Natural killer cell treated with Interleukin-12 subunit alpha and Interleukin-12 subunit beta and Interleukin-15 and Interleukin-18, amount 100 ng/mL, for 72 hours (primary cell): ENCODE measurements at places on chromosomes 16 and 17.

DNA sequence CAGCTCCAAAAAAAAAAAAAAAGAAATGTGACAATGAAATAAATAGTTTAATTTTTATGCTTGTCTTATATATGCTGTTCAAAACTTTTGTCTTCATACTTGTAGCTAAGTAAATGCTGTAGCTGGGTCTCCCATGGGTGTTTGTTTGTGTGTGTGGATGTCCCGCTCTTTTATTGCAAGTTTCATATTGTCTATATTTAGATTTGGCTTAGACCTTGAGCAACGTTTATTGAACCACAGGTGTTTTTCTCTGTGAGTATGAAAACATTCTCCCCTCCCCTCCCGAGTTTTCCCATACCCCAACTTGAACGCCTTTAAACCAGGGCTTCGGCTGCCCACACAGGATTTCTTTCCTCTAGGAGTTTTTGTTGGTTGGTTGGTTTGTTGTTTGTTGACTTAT is 45.2 kb downstream of the MFSD11 start:
- no peak for DNase-seq

DNA sequence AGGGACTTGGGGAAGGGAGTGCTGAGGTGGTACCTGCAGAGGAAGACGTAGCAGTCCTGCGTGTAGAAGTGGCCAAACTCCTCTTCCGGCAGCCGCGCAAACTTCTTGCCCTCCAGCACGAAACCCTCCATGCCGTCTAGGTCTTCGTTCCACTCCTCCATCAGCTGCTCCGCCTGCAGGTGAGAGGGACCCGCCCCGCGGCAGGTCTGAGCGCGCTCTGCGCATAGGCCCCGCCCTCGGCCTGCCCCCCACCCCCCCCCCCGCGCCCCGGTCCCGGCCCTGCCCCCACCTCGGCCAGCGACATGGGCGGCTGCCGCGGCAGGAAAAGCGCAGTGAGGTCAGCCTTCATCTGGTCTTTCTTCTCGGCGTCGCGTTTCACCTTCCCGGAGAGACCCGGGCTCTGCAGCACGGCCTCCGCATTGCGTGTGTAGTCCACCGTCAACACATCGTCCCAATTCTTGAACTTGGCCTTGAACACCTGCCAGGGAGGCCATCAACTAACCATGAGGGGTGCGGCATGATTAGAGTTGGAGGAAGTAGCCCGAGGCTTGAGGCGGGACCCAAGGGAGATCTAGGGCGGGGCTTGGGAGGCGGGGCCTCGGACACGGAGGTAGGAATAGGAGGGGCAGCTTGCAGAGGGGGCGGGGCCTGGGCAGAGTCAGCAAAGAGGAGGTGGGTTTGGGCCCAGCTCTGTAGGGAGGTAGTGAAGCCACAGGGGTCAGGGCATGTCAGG is 11.5 kb downstream of the FLII start:
- no peak for DNase-seq

DNA sequence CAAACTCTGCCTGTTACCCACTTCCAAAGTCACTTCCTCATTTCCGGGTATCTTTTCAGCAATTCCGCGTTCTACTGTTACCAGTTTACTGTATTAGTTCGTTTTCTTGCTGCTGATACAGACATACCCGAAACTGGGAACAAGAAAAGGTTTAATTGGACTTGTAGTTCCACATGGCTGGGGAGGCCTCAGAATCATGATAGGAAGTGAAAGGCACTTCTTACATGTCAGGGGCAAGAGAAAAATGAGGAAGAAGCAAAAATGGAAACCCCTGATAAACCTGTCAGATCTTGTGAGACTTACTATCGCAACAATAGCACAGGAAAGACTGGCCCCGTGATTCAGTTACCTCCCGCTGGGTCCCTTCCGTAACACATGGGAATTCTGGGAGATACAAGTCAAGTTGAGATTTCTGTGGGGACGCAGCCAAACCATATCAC is 30.9 kb downstream of the PAFAH1B1 start:
- DNase-seq: no peak

DNA sequence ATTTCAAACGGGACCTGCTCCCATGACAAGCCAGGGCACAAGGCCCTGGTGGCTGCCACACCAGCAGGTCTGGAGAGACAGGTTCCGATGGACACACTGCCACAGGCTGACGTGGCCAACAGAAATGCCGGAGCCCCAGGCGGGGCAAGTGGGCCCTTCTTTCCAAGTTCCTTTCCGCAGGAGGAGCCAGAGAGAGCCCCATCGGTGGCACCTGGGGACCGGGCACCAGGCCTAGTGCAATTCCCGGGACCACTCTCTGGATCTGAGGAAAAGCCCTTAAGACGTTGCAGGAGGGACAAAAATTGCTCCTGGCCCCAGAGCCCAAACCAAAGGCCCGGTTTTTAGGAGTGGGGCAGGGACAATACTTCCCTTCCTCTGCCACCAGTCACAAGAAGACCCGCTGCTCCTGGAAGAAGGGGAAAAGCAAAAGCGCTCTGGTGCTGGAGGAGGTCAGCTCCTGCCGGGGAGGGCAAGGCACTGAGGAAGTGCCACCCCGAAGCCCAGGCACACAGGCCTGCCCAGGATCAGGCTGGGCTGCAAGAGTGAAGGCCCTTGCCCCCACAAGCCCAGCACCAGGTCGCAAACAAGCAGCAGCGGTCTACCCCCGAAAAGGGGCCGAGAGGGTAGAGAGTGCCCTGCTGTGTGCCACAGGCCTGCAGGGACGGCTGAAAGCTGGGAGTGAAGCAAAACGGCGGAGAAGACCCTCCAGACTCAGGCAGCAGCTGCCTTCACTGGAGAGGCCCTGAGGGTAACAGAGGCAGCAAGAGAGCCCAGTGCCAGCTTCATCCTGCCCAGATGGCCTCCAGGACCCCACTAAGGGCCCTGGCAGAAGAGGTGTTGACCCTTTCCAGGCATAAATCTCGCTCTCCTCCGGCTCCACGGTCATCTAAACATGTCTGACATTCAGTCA is 29.1 kb downstream of the MAP1LC3B start:
- DNase-seq: no peak

- no peak for DNase-seq
Observed at GRCh38 chr17:50165466-50165865, 339 bp upstream of the SGCA start.

DNA sequence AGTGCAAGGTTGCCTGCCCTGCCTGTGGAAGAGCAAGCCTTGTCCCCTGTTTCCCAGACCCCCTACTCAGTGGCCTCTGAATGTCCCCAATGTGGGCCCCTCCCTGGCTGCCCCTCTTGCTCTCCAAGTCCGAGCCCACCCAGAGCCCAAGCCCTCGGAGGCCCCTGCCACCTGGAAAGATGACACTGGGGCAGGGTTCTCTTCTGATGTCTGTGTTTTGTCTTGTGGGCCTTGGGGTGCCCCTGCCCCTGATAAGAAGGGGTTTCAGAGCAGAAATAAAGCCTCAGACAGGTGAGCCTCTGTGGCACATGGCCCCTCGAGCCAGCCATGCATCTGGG is 85.4 kb upstream of the CBX4 start:
- DNase-seq: no peak

DNA sequence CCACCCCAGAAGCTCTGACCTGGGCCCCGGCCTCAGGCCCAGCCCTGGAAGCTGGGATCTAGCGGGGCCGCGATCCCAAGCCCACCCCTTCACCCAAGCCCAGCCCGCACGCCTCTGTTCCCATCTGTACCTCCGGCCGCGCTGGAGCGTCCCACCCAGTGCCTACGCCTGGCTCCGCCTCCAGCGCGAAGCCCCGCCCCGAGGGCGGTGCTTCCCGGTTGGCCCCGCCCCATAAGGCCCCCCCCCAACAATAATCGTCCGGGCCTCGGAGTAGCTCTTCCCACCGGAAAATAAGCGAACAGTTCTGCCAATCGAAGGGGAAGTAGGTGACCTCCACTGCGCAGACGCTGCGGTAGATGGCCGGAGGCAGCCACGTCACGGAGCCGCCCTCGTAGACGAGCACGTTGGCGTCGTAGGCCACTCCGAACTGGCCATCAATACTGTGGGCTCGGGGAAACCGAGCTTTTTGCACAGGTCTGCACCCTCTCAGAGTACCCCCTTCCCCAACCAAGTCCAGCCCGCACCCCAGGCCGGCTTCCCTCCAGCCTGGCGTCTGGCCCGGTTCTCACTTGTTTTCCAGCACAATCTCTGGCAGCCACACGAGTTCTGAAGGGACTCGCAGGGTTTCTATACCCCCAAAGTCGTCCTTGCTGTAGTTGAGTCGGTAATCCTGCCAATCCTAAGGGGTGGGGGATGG is 1.1 kb downstream of the CHRNE start:
- DNase-seq: no peak

GRCh38 chr16:29146266-29146665 is 161.4 kb downstream of the LAT start:
- no peak for DNase-seq

DNA sequence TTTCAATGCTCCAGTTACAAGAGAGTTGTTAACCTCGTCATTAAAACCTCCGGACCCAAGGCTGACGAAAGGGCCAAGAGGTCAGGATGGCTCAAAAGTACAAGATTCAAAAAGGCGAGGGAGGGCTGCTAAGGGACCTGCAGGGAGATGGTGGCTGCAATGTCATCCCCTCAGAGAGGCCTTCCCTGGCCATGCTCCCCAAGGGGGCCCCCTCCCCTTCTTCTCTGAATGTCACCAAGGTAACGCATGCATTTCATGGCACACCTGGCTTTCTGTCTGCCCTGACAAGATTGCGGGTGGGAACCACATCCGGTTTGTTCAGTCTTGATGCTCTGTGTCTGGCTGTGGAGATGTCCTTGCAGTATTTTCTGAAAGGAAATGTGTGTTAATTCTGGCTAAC is 89.9 kb downstream of the C16orf78 start:
- DNase-seq: no peak

DNA sequence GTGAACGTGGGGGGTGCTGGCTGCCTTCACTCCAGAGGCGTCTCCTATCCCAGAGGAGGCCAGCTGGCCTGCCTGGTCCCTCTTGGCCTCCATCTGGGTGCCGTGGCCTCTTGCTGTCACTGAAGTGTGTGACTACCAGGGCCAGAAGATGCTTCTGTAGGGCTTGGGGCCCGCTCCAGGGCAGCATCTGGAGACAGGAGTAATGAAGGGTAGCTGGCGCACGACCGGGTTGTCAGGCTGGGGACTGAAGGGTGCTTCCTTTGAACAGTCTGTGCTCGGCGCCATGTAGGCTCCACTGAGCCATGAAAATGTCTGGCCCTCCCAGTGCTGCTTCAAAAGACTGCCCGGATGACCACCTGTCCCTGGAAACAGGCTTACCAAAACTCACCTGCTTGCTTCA is 31.3 kb downstream of the ASIC2 start:
- no peak for DNase-seq

GRCh38 chr17:82845163-82845807 is 5.5 kb upstream of the ZNF750 start:
- DNase-seq: no peak

DNA sequence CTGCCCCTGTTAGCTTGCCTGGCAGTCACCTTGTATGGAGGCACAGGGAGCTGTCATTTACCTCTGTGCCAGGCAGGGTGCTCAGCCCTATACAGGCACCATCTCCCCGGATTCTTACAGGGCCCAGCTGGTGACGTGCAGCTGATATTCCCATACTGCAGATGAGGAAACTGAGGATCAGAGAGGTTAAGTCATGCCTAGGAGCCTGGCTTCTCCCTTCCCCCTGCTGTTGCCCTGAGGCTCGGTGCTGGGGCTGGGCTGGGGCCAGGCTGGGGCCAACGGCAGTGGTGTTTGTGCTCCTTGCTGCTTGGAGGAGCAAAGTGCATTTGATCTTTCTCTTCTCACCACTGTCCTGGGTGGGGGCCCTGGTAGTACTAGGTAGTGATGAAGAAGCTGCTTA is 54.7 kb upstream of the IL34 start:
- no peak for DNase-seq

- peak; percentile 54 for DNase-seq
Observed at GRCh38 chr17:76709077-76709950, 1.5 kb downstream of the MXRA7 start.

DNA sequence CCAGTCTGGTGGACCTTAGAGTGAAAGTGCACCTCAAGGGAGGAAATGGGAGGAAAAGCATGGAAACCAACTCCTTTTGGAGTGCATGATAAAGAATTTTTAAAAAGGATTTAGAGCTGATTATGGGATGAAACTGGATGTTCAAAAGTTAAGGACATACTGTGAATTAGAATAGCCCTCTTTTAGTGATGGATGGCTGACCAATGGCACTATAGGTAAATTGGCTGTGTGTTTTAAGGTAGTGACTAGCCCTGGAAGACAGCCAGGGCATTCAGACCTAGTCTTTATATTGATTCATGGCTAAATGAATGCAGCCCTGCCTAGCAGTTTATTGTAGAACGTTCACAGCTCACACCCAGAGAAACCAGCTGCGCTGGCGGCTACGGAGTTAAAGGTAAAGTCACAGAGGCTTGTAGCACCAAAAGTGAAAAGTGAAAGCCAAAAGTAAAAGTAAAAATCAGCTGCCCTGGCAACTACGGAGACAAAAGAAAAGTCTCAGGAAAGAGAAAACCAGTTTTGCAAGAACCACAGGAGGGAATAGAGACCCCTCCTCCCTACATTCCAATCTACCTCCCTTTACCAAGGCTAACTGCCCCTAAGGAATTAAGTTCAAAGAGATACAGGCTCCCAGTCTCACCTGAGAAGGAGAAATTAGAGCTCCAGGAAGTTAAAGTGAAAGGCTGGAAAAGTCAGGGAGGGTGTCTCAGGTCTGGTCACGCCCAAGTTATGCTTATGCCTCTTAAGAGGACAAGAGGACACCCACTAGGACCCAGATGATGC is 21.8 kb downstream of the ACSM1 start:
- DNase-seq: no peak

DNA sequence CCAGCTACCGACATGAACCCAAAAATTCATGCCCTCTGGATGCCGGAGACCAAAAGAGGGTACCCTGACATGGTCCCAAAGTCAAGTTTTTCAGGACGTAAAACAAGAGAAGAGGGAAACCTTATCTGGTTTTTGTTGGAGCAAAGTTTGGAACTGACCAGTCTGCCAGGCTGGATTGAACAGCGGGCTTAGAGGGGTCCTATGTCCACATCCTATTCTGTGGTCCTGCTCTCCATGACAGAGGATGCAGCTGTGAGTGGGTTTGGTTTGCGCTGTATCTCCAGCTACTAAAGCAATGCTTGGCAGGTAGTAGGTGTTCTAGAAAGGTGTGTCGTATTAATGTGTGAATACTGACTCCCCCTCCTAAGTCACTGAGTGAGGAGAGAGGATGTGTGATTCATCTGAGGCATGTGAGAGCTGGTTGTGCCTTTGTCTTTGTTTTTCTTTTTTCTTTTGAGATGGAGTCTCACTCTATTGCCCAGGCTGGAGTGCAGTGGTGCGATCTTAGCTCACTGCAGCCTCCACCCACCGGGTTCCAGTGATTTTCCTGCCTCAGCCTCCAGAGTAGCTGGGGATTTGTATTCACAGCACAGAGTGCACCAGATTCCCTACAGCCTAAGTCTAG is 31.0 kb downstream of the PMM2 start:
- no peak for DNase-seq

GRCh38 chr17:4850246-4850645 is 17.1 kb downstream of the MINK1 start:
- no peak for DNase-seq

DNA sequence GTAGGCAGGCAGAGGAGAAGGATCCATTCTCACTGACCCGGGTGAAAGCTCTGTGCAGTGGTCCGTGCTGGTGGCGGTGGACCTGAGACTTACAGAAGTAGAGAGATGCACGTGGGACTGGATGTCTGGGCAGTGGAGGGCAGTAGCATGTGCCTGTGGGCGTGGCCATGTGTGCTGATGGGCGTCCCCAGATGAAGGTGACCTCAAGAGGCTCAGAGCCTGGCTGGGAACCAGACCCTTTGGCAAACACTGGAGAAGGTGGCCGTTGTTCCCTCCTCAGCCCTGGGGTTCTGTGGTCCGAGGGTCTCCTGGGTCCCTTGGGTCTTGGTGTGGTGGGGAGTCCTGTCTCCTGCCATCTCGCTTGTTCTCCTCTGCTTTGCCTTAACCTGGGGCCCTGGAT is 15.6 kb downstream of the WSCD1 start:
- DNase-seq: no peak
